ENCODE measurements at places on chromosomes 16 and 17.

DNA sequence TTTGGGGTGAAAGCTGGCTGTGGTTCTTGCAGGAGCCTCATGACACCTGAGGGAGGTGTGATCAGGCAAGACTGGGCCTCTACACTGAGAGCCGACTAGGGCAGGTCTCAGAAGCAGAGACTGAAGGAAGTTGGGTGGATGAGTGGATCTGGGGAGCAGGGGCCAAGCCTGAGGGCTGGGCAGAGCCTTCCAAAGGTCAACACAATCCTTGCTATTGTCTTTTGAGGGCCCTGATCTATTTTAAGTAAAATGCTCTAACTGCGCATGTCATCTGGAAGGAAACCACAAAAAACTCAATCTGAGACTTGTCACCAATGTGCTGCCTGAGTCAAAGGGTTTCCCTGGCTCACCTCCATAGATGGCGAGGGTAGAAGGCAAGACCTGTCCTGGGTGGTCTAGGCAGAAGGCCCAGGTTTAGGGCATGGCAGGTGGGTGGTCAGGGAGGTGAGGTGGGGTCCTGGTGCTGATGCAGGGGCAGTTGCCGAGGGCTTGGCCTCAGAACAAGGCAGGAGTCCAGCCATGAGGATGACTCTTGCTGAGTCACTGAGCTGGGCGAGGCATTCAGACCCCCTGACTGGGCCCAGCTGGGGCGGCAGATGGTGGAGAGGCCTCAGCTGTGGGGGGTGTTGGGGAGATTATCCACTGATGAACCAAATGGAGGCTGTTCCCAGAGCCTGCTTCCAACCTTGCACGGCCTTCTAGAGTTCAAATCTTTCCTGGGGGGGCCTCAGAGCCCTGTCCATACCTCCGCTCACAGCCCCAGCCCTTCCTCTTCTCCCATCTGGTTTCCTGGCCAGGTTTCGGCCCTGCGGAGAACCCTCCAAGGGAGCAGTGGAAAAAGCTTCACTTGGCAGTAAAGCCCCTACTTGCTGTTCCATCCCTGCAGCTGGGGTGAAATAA, 5.1 kb downstream of the MVP start:
- DNase-seq: peak; percentile 67

- no peak for DNase-seq
Observed at GRCh38 chr17:39631403-39631802, 4.7 kb downstream of the PPP1R1B start.

DNA sequence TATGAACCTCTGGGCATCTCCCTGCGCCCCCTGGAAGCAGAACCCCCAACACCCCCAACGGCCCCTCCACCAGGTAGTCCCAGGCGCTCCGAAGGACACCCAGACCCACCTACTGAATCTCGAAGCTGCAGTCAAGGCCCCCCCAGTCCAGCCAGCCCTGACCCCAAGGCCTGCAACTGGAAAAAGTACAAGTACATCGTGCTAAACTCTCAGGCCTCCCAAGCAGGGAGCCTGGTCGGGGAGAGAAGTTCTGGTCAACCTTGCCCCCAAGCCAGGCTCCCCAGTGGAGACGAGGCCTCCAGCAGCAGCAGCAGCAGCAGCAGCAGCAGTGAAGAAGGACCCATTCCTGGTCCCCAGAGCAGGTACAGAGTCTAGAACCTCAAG, 1.5 kb downstream of the BCL6B start:
- no peak for DNase-seq

GRCh38 chr16:85402910-85403692, 210.0 kb upstream of the GSE1 start:
- no peak for DNase-seq

DNA sequence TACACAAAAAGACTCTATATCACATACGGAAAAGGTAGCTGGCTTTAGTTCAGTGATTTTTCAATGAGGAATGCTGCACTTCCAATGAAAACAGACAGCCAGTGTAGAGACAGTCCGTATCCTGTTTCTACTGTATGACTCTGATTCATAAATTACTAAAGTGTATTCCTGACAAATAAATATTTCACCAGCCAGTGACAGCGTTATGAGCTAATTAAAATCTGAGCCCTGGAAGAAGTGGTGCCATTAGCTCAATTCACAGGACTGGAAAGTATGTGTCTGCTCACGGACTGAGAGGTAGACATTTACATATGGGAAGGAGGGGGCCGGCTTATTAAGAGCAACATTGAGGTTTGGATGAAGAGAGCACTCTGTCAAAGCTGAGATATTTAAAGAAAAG, 207.9 kb upstream of the RBFOX1 start:
- no peak for DNase-seq

DNA sequence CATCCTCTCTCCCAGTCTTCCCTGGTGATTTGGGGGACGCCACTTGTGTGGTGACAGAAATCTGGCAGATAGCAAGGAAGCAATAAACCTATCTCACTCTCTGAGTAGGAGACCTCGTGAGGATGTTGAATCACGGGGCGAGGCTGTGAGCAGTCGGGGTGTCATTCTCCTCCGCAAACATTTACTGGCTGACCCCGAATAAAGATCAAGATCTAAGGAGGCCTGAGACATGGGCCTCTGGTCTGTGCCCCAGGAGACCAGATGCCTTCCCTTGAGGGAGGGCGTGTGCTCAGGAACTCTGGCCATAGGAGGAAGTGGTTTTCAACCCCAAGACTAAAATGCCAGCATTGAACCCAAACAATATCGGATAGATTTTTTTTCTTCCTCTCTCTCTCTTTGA, 53.1 kb downstream of the FOXL1 start:
- no peak for DNase-seq

DNA sequence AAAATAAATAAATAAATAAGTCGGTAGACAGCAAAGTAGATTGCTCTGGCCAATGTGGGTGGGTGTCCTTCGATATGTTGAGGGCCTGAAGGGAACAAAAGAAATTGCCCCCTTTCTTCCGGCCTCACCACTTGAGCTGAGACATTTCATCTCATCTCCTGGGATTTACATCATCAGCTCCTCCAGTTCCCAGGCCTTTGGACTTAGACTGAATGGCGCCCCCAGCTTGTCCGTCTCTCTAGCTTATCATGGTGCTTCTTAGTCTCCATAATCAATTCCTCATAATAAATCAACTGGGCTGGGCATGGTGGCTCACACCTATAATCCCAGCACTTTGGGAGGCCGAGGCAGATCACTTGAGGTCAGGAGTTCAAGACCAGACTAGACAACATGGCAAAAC, 13.8 kb upstream of the HAP1 start:
- DNase-seq: no peak

GRCh38 chr17:549177-550040, 165.2 kb downstream of the VPS53 start:
- no peak for DNase-seq

DNA sequence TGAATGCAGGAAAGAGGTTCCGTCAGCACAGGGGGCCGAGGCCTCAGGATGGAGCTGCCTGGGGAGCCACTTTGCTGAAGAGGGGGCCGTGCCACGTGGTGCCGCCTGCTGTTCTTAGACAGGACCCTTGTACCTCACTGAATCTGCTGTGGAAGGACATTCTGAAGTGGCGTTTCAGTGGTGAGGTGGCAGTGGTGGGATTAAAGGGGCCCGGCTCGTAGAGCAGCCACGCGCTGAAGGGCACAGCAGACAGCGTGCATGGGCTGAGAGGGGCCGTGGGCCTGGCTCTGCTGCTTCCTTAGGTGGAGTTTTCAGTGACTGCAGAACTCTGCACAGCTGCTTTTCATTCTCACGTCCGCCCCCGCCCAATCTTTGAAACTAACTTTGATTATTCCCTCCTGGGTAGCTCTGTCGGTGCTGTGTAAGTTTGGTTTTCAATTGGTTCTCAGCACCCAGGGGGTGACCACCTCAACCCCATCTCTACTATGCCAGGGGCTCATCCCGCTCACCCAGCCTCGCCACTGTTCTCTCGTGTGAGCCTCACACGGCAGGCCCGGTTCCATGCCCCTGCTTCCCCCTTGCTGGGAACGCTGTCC, 70.3 kb downstream of the SEC14L1 start:
- no peak for DNase-seq

GRCh38 chr17:39352511-39352910, 48.9 kb downstream of the FBXL20 start:
- DNase-seq: no peak

- DNase-seq: no peak
Observed at GRCh38 chr17:61395983-61396585, 3.6 kb upstream of the TBX2 start.

GRCh38 chr16:61569028-61569427, 467.2 kb downstream of the CDH8 start:
- no peak for DNase-seq

DNA sequence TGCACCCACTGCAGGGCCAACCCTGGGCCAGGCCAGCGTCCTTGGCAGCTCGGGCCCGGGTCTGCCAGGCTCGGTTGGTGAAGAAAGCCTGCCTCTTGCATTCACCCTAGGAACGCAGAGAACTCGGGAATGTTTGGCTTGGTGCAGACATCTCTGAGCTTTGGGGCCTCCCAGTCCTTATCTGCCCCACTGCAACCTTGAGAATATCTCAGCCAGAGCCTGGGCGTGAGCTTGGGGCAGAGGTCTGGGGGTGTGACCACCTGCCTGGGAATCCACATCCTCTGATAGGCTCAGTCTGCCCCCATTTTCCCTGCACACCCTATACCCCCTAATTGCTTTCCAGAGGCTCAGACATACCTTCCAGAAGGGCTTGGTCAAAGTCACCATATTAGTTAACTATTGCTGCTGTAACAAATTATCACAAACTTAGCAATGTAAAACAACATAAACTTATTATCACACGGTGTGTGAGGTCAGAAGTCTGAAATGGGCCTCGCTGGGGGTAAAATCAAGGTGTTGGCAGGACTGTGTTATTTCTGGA, 30.7 kb upstream of the ZNF423 start:
- DNase-seq: no peak

DNA sequence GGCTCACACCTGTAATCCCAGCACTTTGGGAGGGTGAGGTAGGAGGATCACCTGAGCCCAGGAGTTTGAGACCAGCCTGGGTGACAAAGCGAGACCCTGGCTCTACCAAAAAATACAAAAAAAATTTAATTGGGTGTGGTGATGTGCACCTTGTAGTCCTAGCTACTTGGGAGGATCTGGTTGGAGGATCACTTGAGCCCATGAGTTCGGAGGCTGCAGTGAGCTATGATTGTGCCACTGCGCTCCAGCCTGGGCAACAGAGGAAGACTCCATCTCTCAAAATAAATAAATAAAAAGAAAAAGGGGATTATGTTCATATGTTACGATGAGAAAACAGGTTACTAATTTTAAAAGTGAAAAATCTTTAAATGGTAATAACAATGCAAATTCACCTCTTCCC, 996 bp downstream of the MLKL start:
- DNase-seq: no peak

DNA sequence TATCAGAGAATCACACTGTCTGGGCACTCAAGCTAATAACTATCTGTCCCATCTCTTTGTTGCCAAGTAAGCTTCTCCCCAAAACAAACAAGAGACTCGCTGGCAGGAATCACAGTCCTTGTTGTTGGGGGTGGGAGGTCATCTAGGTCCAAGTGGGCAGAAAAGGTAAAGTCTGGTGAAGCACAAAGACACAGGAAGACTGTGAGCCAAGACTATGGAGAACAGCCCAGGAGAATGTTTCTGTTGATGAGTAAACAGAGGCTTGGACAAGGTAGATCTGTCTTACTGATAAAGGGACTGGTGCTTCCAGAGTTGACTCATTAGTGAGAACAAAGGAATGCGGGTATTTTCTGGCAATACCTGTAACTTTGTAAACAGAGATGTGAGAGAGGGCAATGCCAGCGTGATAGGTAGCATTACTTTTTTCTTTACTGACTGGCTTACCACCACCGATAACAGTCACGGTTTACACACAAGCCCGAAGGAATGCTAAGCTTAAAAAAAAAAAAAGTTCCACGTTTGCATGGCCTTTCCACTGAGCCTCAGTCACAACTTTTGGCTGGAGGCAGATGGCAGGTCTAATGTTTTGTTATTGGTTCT, 11.5 kb upstream of the MMD start:
- DNase-seq: no peak

DNA sequence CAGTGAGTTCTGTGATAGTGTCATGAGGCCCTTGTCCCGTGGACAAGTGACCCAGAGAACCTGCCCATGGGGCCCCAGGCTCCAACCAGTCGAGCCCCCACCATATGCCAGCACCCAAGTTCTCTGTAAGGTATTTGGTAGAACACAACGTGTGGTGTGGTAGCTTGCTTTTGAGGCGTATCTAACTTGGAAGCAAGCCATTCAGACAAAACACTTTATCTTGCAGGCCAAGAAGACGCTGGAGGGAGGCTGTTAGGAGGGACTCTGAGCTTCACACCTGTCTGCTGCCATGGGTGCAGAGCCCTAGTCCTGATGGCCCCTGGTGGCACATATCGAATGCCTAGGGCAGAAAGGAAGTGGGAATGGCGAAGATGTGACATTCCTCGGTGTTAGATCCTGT, 1.6 kb downstream of the NDUFAF8 start:
- DNase-seq: no peak

DNA sequence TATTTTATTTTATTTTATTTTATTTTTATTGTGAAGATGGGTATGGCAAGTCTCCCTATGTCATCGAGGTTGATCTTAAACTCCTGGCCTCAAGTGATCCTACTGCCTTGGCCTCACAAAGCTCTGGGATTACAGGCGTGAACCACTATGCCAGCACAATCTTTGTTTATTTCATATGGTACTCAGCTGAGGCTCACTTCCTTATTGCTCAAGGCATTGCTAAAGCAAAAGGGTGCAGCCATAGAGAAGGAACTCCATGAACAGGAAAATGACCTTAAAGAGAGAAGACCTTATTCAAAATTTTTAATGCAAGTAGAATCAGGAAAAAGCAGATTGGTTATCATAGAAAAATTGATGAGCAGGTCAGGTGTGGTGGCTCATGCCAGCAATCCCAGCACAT, 110.6 kb upstream of the RBBP6 start:
- no peak for DNase-seq

DNA sequence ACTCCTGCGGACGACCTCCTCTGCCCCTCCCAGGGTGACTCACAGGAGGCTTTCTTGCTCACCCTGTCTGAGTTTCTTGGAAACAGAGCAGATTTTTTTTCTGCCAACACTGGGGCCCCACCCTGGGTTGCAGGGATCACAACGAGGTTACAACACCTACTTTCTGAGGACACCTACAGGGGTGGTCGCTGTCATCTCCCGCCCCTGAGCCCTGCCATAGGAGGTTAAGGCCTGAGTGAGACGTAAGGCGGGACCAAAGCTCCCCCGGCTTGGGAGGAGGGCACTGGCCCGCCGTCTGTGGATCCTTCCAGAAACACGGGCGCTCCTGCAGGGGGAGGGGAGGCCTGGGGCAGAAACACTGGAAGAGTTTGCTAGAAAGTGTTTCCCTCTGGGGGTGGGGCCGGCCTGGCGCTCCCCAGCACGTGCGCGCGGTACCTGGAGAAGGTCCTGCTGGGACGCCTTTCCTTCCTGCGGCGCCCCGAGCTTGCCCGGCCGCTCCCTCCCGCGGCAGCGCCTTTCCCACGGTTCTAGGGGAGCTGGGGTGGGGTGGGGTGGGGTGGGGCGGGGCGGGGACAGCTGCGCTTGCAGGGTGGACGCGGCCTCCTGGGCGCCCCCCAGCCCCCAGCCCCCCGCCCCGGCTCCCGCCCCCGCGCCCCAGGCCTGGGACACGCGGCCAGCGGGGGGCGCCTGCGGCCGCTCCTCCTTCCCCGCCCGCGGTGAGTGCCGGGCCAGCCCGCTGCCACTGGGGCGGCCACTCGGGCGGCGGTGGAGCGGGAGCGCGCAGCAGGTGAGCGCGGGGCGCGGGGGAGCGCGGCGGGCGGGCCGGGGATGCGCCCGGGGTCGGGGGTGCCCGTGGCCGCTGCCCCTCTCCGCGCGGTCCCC, 20.7 kb upstream of the ADCY7 start:
- DNase-seq: peak; percentile 77
